ENCODE measurements at places on chromosomes 1 and 21.
A peak's percentile ranks its signal among the peaks of the same experiment; 100 is the strongest.

- DNase-seq = no peak
Observed at GRCh38 chr1:196557797-196558196, 50.4 kb downstream of the KCNT2 start.

GRCh38 chr1:30744060-30744756 lies 13.4 kb downstream of the LAPTM5 start:
- DNase-seq = peak; percentile 54

DNA sequence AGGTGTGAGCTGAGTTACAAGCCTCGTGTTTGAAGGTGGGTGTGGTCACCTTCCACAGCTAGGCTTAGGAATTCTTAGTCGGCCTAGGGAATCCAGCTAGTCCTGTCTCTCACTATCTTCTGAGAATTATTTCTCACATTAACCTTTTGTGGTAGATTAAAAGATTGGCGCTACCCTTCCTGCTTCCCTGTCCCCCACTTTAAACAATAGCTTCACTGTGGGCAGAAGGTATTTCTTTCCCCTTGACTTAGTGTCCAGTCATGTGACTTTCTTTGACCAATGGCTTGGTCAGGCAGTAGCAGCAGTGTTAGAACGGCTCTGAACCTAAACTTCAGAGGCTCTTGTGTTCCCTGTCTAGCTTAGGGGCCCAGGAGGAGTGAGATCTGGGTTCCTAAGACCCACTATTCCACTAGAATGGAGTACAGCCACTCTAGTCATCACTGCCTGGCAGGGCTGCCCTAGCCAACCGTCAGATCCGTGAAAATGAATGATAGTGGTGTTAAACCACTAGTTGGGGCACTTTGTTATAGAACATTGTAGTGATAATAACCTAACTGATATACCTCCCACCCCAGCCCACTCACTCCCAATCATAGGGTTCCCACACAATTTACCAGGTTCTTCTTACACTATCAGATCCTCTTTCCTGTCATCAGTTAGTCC lies 13.9 kb upstream of the C1orf141 start:
- DNase-seq = peak; percentile 50

DNA sequence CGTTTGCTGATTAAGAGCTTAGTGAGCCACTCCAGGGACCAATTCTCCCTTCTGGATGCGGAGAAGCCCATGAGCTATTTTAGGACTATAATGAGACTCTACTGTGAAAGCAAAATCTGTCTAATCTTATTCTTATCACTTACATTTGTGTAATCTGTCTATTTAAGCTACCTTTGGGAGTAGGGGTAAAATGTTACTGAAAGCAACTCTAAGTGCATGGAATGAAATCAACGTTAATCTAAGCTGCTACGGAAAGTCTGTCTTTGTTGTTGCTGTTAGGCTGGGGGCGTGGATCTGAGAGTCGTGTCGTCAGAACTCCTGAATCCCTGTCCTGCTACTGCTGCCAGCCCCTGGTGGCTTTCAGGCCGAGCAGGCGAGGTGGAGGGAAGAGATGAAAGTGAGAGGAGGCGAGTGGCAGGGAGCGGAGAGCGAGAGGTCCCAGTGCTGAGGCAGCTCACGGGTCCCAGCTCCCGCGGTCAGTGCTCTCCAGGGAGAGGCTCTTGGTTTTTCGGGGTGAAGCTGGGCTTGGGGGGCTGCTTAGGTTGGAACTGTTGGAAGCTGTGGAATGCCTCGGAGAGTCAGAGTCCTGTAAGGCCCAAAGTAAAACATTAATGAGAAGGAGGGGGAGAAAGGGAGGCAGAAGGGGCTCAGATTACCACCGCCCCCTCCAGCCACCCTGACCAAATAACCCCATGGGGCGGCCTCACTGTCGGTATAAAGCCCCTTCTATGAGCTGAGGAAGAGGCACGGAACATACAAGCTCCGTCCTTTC lies 53.9 kb downstream of the COQ8A start:
- DNase-seq = no peak

DNA sequence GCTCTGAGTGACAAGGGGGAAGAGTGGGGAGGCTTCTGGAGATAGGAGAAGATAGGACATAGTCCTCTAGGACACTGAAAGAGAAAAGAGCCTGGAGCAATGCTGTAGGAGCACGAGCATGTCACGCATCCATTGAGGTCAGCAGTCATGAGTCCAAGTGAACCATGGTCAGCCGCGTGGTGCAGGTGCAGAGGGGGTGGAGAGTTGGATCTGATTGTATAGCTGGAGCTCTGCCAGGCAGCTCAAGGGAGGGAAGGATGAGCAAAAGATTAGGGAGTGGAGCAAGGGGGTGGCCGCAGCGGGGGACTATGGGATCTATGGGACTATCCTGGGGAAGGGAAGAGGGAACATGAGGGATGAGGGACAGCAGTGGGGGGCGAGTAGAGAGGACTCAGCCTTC lies 14.0 kb downstream of the PADI1 start:
- DNase-seq = no peak

- peak; percentile 64 for DNase-seq
Observed at GRCh38 chr1:74693473-74693872, 19.9 kb upstream of the ERICH3 start.

DNA sequence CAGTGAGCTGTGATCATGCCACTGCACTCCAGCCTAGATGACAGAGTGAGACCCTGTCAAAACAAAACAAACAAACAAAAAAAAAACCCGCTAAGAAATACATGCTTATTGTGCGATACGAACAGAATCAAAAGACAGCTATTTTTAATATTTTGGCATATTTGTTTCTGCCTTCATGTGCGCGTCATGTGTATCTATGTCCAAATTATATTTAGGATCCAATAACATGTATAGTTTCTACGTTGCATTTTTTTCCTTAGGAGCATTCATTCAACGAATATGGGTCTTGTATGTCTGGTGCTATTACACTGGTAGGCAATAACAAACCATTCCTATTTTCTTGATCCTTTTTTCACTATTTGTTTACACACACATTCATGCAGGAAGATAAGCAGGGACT lies 1.8 kb downstream of the CD46 start:
- no peak for DNase-seq

DNA sequence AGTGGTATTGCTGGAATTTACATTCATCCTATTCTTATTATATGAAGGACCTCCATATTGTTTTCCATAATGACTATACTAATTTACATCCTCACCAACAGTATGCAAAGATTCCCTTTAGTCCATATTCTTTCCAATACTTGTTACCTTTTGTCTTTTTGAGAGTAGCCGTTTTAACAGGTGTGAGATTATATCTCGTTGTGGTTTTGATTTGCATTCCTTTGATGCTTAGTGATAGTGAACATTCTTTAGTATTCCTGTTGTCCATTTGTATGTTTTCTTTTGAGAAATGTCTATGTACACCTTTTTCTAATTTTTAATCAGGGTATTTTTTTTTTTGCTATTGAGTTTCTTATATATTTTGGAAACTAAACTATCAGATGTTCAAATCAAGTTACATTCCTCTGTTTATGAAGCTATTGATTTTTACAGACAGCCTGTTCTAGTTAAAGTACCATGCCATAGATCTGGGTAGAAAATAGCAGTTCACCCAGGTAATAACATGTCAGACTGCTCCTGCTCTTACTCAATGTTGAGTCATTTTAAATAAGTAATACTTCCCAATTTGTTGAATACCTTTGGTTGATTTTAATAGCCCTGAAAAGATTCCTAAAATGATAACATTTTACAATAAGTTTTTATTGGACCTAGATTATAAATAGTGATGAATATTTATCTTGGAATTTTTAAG lies 1108.7 kb downstream of the NCAM2 start:
- no peak for DNase-seq

DNA sequence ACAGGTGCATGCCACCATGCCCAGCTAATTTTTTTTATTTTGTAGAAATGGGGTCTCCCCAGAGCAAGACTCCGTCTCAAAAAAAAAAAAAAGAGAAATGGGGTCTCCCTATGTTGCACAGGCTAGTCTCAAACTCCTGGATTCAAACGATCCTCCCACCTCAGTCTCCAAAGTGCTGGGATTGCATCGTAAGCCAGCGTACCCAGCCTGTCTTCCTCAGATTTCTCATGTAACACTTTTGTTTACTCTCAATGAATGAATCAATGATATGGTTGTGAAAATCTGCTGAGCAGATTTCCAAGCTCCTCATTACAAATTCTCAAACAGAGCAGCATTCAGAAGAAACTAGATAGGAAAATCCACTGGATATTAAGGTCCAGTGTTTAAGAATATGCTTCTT lies 6.6 kb downstream of the CMPK1 start:
- no peak for DNase-seq

DNA sequence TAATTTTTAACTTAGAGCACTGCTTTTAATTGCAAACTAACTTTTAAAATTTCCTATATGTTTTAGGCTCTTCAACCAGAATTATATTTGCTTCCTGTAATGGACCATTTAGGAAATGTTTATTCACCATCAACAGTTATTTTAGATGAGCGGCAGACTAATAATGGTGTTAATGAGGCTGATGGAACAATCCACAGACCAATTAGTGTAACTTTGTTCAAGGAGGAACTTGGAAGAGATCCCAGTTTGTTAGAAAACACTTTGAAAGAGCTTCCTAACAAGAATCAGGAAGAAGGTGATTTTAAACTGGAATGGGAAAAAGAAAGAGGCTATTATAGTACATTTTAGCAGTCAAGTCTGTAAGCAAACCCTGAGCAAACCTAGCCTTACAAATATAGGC lies 19.4 kb upstream of the GNG5 start:
- DNase-seq = no peak

GRCh38 chr1:150931773-150932172 lies 5.6 kb downstream of the SETDB1 start:
- DNase-seq = peak; percentile 24

DNA sequence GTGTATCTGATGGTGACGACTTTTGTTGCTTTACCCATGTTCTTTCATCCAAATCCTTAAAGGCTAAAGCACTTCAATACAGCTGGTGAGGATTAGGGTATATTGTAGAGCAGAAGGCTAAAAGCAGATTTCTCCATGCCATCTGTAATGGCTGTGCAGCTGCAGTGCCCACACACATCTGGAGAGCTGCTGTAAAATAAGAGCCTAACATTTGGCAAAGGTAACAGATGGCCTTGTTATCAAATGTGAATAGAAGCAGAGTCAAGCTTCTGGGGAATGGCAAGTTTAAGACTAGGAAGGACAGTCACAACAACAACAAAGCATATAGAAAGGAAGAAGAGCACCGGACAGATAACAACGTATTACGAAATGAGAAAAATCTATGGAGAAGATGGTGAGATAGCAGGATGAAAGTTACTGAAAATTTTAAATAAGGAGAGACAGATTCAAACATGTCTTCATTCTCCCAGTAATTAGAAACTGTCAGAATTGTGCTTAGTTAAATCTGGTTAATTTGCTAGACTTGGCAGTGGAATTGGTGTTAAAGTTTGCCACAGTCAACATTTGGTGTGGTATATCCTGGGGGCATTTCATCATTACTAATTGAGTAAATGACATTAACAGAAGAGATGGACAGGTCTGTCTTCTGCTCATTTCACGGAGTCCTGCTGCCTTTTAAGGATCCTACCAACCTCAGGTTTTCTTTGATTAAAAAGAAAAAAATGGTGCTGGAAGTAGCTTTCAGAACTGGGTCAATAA lies 1093.2 kb downstream of the ADGRL2 start:
- DNase-seq = no peak

Measured in mammary epithelial cell (primary cell).